ENCODE measurements at places on chromosomes 12 and 14.

DNA sequence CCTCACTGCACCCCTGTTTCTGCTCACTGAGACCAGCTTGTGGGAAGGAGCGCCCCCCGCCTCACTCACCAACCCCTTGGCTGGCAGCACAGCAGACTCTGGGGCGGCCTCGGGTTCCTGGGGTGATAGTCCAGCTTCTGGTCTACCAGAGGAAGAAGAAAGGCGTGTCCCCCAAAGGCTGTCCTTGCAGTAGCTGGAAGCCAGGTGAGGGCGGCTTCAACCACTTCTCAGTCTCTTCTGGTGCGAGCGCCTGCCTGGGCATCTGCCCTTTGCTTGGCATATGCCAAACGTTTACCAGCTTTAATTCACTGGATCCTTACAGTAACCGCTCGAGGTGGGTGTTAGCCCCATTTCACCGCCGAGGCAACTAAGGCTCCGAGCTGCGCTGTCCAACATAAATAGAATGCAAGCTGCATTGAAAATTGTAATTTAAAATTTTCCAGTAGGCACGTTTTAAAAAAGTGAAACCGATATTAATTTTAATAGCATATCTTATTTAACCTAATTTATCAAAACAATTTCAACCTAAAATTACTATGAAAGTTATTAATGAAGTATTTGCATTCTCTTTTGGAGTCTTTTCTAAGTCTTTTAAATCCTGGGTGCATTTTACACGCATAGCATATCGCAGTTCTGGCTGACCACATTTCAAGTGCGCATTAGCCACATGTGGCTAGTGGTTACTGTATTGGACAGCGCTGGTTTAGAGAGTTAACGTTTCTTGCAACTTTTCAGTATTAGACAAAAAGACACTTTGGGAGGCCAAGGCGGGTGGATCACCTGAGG, 872 bp downstream of the FAM177A1 start:
- peak; percentile 42 for DNase-seq

DNA sequence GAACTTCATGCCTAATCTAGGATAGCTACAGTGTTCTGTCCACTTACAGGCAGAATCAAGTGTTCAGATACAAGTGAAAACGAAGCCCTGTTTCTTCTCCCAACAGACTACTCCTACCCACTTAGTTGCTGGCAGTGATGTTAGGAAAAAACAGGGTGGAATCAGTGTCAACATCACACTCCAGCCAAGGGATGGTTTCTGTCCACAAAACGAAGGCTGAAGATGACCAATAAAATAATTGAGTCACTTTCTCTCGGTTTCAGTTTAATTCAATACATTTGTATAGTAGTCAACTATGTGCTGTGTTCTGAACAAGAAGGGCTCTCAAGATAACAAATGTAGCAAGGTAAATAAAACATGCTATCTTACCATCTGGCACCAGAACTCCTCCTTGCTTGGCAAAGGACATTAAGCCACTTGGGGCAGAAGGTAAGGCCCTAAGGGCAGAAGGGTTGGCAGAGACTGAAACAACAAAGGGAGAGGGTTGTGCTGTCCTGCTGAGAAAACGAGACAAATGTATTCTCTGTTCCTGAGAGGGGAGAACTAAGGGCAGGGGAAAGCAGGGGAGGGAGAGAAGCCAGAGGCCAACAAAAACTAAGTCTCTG, 393.6 kb downstream of the DPF3 start:
- no peak for DNase-seq

DNA sequence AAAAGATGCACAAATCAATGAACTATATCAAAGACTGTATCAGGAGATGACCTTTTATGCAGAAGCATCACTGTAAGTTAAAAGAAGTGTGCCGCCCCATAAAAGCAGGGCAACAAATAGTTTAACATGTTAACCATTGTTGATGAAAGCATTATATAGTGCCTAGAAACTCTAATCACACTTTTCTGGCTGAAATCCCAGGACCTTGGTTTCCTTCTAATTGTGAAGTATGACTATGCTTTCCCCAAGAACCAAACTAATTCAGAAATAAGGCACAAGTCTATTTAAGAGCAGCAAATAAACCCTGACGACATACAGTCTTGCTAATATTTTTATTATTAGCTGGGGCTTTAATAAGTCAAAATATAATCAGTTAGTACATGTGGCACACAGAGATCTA, 21.7 kb downstream of the RACGAP1 start:
- no peak for DNase-seq

- DNase-seq: no peak
Measured at GRCh38 chr14:52442166-52442565, 110.1 kb downstream of the TXNDC16 start.

- DNase-seq: no peak
Measured at GRCh38 chr12:123945287-123946151, 27.1 kb downstream of the CCDC92 start.

DNA sequence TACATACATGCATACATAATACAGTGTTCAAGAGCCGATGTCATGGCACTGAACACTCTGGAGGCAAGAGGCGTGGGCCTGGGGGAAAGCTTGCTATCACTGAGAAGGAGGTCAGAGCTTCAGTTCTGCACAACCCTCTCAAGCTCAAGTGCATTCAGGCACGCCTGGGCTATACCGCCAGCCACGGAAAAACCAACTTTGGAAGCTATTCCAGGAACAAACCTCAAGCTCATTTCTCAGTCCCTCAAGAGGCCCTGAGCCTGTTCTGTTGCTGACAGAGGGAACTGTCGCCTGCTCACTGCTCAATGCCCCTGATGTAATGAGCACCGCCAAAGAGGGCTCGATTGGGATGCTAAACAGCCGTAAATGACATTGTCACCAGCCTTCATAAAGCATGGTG, 9.2 kb downstream of the NOS1 start:
- peak; percentile 17 for DNase-seq

- no peak for DNase-seq
Measured at GRCh38 chr12:39357041-39357440, 85.9 kb downstream of the KIF21A start.

DNA sequence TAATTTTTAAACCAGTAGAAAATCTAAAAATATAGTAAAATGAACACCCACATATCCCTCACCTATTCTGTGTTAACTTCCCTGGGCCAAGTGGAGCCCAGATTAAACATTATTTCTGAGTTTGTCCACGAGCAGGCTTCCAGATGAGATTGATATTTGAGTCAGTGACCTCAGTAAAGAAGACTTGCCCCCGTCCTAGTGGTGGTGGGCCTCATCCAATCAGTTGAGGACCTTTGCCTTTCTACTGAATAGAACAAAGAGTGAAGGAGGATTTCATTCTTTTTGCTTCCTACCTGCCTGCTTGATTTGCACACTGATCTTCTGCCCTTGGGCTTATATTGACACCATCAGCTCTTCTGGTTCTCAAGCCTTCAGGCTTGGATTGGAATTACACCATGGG, 174.7 kb upstream of the PLEKHG7 start:
- no peak for DNase-seq

All from NCI-H510A (cell line).